ENCODE measurements at places on chromosomes 5 and 9.

- DNase-seq: peak; percentile 90
Measured at GRCh38 chr5:91296674-91297143, 86.4 kb downstream of the ARRDC3 start.

GRCh38 chr9:137456864-137457405, 2.2 kb downstream of the NSMF start:
- peak; percentile 17 for DNase-seq

DNA sequence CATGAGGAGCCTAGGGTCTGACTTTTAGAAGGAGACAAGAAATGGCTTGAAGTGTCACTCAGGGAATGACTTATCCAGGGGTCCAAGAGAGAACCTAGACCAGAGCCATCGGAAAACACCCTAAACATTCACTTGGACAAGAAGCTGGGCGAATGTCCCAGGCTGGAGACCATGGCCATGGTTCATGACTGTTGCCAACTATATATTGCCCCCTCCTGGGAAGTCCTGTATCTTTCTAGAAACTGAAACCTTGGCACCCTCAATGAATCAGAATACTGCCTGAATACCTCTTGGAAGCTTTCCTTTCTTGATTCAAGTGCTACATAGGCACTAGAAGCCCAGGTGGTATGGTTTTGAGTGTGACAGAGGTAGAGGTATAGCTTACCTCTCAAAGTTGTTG, 29.9 kb downstream of the TRMO start:
- no peak for DNase-seq

DNA sequence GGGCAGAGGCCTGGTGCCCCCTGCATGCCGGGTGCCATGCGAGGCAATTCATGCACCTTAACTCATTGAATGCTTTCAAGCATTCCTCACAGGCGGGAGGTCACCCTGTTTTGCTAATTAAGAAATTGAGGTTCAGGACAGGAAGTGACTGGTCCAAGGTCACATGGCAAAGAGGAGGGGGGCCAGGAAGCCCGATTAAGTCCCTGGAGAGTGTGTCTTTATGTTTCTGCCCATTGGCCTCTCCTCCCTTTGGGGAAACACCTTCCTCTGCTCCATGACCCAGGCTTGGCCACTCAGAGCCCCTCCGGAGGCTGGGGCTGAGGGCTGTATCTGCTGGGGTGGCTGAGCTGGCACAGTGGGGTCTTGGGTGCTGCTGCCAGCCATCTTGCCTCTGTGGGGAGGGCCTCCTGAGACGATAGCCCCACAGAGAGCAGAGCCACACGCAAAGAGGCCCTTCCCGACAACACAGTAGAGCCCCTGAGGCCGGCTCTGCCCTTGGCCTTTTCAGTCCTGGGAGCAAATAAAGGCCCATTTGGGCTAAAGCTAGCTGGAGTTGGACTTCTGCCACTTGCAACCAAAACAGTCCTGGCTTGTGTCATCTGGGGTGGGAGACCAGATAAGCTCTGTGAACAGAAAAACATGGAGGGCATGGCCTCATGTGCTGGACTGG, 90.8 kb upstream of the NEURL1B start:
- no peak for DNase-seq

GRCh38 chr9:100426189-100426529, 784 bp upstream of the MSANTD3 start:
- DNase-seq: no peak

- no peak for DNase-seq
Measured at GRCh38 chr5:123460296-123460729, 37.1 kb upstream of the CEP120 start.

DNA sequence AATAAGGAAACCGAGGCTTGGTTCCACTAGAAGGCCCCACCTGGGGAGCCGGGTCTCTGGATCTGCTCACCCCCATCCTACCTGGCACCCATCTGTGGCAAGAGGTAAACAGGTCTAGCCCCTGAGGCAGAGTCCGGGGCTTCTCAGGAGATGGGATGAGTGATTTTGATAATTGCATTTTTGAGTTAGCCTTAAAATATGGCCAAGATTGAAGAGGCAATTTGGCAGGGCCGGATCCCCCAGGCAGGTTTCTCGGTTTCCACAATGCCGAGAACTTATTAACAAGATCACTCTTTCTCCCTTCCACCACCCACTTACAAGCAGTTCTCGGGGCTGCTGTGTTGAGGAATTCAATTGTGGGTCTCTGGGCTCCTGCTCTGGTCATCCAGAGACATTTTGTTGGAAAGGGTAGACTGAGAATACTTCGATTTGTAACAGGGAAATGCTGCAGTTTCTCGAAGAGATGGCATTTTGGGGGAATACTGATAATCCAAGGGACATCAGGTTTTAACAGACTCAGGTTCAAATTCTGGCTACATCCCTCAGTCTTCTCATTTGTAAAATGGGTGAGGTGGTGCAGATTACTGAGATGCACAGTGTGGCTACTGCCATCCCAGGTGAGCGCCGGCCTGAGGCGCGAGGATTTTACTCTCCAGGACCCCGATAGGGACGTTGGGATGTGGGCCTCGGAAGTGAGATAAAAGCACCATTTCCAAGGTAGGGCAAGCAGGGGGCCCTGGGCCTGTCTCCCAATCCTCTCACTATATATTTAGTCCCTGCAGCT, 194.2 kb downstream of the CDK5RAP2 start:
- no peak for DNase-seq

GRCh38 chr5:179906795-179907555, 722 bp downstream of the TBC1D9B start:
- peak; percentile 54 for DNase-seq

DNA sequence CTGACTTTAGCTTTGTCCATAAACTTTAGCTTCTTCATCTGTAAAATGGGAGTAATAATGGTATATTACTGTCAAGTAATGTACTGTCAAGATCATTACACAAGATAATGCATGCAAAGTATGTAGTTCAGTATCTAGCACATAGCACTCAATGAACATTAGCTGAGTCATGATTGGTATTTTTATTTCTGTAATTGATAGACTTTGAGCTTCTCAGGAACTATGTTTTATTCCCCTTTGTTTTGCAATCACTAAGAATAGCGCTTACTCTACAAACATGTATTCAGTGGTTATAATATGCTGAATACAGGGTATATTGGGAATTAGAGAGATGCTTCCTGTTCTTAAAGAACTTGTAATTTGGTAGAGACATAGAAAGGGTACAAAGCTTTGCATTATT, 142.3 kb upstream of the KLF9 start:
- DNase-seq: no peak

GRCh38 chr5:96506376-96506775, 73.3 kb upstream of the PCSK1 start:
- no peak for DNase-seq

GRCh38 chr5:179268399-179268952, 76.8 kb downstream of the ADAMTS2 start:
- DNase-seq: peak; percentile 58

DNA sequence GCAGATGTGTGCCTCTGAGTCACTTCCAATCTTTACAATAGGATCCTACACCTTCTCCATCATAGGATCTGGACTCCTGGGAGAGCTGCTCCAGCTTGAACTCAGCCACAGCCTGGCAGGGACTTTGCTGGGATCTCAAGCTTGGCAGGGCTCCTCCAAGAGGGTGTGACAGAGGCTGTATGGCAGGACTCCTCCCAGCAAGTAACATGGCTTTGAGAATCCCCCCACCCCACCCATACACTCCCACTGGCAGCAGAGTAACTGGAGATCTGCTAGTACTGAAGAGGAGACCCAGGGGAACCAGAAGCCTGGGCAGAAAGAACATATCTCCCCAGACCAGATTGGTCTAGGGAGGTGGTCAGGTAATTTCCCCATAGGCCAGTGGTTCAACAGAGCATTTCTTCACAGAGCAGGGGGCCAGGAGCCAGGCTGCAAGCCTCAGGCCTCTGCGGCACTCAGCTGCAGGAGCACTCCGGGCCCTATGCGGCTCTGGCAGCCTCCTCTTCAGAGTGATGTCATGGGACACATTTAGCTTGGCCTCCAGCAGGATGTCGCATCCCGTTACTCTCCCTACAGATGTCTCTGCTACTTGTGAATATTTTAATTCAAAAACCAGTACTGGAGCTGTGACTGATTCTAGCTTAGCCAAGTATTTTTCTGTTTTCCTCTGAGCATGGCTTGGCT, 1.7 kb upstream of the ACSL6 start:
- peak; percentile 40 for DNase-seq

DNA sequence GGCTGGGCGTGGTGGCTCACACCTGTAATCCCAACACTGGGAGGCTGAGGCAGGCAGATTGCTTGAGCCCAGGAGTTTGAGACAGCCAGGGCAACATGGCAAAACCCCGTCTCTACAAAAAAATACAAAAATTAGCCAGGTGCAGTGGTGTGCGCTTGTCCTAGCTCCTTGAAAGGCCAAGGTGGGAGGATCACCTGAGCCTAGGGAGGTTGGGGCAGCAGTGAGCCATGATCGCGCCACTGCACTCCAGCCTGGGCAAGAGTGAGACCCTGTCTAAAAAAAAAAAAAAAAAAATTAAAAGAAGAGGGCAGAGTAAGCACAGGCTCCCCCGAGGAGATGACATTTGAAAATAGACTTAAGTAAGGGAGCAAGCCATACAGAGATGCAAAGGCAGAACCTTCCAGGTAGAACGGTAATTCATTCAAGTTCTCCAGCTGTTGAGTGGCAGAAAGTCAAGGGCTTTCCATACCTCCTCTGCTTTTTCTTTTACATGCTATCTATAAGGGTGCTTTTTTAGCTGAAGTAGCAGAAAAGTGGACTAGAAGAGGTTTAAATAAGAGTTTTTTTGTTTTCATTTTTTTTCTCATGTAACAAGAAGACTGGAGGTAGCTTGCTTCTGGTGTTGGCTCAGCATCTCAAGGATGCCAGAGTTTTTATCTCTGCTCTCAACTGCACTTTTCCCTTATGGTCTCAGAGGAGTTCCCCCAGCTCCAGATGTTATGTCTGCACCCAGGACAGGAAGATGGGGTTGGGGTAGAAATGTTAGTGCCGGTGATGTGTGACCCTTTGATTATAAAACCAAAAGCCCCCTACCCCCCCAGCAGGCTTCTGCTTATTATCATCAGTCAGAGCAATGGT, 40.8 kb downstream of the ERGIC1 start:
- no peak for DNase-seq

DNA sequence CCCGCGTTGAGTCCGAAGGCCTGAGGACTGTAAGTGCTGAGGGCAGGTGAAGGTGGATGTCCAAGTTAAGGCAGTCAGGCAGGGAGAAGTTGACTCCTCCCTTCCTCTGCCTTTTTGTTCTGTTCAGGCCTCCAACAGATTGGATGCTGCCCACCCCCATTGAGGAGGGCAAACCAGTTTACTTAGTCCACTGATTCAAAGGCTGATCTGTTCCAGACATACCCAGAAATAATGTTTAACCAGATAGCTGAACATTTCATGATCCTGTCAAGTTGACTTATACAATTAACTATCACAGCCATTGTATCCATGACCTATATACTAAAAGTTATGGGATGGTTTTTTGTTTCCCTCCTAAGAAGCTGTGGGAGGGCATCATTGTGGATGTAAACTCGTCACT, 8.3 kb upstream of the TEX48 start:
- no peak for DNase-seq

DNA sequence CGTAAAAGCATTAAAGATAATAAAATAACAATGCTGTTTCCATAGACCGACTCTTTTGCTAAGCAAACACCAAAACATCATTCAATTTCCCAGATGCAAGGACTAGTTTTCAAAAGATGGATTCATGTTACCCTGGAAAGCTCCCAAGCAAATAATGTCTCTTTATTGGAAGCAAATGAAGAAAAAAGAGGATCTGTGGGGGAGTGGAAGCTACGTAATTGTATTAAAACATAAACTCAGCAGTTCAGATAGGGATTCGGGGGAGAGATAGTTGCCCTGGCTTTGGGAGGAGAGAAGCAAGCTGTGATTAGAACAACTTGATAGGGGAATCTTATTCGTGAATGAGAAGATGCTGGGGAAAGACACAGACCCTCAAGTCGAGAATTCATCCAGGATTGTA, 491.0 kb upstream of the CLINT1 start:
- no peak for DNase-seq

DNA sequence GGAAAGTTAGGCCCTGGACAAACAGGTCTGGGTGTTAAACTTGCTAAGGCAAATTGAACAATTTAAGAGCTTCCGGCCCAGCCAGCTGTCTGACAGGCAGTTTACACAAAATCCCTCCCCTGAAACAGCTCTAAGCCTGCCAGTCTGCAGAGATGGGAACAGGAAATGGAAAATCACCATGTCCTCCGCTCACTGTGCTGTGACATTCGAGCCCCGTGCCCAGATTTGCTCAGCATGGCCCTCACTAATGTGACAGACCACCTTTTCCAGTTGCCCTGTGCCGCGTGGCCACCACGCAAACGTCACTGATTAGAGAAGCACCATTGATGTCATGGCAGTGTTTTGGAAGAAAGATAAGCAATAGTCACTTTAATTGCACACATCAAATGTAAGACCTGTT, 41.0 kb downstream of the CCNJL start:
- peak; percentile 74 for DNase-seq

DNA sequence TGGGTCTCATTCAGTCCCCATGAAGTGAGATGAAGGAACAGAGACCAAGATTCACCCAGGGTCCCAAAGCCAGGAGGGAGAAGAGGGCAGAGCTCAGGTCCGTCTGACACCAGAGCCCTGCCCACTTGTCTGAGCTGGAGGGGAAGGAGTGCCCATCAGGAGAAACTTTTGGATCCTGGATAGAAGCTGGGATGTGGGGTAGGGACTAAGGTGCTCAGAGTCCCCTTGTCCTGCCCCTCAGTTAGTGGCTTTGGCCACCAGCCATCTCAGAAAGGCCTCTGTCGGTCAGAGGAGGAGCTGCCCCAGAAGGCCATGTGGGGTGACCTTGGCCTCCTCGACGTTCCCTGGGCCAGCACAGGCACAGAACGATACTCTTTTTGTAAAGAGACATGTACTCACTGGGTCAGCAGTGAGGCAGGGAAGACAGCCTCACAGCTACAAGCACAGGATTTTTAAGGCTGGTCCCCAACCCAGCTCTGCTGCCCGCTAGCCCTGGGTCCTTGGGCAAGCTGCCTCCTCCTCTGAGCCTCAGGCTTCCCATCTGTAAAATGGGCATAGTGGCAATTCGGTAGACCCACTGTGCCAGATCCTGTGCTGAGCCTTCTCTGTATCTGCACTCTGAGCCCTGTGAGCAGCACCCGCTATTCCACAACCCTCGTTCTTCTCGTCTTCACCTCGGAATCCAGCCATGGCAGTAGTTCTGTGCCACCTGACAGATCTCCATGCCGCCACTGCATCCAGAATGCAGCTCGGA, 49.4 kb downstream of the C9orf50 start:
- DNase-seq: no peak

DNA sequence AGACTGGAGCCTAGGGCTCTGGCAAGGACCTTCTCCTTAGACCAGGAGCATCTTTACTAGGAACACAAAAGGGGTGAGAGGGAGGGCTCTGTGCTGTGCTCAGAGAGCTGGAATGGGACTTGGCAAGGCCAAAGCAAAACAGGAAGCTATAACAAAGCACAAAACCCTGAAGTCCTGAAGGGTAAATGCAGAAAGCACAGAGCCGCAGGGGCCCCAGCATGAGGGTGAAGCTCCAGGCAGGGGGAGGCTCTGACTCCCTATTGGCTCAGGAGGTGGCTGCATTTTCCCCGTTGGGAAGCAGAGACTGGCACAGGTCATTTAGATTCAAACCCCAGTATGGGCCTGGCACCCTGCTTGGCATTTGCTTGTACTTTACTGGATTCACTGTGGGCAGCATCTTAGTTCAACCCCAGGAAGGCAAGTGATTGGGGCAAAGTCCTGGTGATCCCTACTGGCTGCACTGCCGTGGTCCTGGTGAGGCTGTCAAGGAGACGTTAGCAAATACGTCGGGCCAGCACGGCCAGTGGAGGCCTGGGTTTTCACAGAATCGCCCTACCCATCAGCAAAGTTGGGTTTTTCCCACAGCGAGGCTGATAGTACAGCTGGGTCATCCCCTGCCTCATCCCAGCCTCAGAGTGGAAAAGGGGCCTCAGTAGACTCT, 46.3 kb downstream of the GGTA1 start:
- no peak for DNase-seq
